ENCODE measurements at places on chromosomes 4 and X.

DNA sequence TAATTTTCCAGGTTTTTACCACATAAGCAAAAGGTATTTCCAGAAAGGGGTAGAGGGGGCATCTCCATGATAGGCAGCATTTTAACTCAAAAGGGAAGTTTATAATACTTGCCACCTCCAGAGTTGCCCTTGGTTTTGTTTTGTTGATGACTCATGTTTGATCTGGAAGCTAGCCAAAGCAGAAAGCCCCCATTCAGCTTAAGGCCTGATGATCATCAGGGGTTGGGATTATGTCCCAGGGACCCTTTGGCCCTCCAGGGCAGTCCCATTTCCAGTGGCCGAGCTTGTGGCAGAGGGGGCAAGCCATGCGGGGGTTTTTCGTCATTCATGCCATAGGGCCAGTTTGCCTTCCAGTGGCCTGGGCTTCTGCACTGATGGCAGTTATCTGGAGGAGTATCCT, 143.0 kb upstream of the PLAC1 start:
- DNase-seq = no peak

GRCh38 chr4:8133897-8134563, 24.6 kb downstream of the ABLIM2 start:
- no peak for DNase-seq

GRCh38 chr4:183337349-183337748, 15.1 kb upstream of the CLDN24 start:
- no peak for DNase-seq

DNA sequence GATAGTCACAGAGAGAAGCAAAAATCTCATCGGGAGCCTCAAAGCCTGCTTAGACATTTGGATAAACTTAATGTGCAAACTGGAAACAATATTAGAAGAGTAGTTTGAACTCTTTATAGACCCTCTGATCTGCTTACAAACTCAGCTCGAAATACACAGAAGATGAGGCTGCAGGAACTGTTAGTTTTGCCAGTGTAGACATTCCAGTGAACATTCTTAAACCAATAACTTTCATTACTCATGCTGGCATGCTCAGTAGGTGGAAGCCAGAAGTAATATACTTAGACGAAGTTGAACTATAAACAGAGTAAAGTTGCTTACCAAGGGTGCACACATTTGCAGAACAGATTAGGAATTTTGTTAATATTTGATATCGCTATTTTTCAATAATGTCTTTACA, 303.5 kb downstream of the ANKRD50 start:
- no peak for DNase-seq

- DNase-seq = no peak
Observed at GRCh38 chrX:57451426-57452020, 140.3 kb upstream of the ZXDB start.

DNA sequence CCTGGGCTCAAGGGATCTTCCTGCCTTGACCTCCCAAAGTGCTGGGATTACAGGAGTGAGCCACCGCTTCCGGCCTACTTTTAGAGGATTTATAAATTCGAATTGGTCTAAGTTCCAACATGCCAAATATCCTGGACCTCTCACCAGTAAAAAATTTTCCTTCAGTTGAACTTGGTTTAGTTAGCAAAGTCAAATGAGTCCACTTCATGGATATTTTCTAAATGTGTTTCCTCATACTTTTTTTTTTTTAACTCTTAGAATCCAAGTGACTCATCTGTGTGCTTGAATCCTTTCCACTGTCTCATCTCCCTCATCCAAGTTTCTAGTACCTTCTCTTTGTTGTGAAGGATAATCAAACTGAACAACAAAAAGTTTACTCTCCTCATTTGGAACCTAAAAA, 49.7 kb downstream of the RBM47 start:
- DNase-seq = no peak

DNA sequence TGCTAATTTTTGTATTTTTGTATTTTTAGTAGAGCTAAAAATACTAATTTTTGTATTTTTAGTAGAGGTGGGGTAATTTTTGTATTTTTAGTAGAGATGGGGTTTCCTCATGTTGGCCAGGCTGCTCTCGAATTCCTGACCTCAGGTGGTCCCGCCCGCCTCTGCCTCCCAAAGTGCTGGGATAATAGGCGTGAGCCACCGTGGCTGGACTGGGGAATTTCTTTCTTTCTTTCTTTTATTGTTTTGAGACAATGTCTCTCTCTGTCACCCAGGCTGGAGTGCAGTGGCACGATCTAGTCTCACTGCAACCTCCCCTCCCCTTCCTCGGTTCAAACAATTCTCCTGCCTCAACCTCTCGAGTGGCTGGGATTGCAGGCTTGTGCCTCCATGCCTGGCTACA, 83.0 kb downstream of the FAM193A start:
- DNase-seq = no peak

GRCh38 chr4:91359041-91360031, 944.4 kb upstream of the GRID2 start:
- DNase-seq = no peak

- no peak for DNase-seq
Observed at GRCh38 chr4:168919706-168920324, 90.2 kb downstream of the CBR4 start.

GRCh38 chr4:114365591-114365990, 233.0 kb upstream of the UGT8 start:
- DNase-seq = no peak

- no peak for DNase-seq
Observed at GRCh38 chr4:189767941-189768340, 172.7 kb upstream of the FRG1 start.

DNA sequence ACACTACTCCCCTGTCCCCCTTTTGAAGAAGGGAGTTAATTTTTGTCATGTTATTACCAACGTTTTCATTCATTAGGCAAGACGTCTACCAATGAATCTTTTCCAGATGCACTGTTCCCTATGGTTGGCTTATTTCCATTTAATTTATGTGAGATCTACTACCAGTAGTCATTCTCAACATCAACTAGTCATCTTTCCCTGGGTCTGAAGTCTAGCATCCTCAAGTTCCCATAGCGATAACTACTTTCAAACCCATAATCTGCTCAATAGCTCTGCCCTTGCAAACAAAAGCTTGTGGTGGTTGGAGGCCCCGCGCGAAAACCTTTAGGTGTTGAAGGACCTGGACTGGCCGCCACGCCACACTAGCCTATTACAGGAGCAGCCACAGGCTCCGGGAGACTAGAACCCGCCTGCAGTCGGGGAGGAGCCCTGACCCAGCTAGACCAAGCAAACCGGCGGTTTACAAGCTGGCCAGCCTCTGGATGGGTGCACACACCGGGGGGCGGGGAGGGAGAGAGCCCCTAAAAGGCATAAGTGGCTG, 746 bp downstream of the PPAT start:
- no peak for DNase-seq

- DNase-seq = no peak
Observed at GRCh38 chr4:156933633-156934258, 37.9 kb downstream of the PDGFC start.

- DNase-seq = no peak
Observed at GRCh38 chr4:78722878-78723277, 53.3 kb upstream of the BMP2K start.

DNA sequence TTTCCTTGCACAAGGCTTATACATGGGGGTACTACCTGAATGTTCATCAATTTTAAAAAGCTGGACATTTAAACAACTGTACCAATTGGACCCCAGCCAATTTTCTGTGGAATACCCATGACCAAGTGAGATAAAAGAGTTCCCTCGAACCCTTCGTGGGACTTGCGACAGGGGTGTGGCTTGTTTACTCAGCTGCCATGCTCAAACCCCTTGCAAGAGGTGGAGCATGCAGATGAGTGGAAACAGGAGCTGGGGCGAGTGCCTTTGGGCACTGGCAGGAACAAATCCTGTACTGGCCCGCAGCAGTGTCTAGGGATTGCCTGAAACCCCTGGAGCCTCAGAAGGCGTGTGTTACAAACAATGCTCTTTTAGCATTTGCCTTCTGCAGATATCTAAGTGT, 144.2 kb downstream of the PDHA2 start:
- no peak for DNase-seq

GRCh38 chr4:121077496-121077895, 5.2 kb upstream of the NDNF start:
- no peak for DNase-seq

DNA sequence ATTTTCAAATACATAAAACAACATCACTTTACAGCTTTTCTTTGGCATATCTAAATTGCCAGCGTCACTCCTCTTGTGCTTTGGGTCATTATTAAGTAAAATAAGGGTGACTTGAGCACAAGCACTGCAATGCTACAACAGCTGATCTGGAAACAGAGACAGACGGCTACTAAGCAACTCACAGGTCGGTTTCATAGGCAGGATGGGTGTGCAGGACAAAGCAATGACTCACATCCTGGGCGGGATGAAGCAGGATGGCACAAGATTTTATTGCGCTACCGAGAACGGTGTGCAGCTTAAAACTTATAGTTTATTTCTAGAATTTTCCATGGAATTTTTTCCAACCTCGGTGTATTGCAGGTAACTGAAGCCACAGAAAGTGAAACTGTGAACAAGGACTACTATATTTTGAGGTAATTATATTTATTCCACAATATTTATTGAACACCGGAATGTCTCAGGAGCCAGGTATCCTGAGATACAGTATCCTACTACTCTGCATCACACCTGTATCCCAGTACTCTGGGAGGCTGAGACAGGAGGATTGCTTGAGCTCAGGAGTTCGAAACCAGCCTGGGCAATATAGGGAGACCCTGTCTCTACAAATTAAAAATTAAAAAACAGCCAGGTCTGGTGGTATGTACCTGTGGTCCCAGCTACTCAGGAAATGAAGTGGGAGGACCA, 215.5 kb downstream of the APBB2 start:
- DNase-seq = no peak

- no peak for DNase-seq
Observed at GRCh38 chrX:96791559-96791958, 92.1 kb upstream of the RPA4 start.

- DNase-seq = no peak
Observed at GRCh38 chrX:16113978-16114565, 9.3 kb upstream of the GRPR start.

- no peak for DNase-seq
Observed at GRCh38 chr4:62549601-62550000, 1349.5 kb downstream of the ADGRL3 start.

GRCh38 chr4:124028182-124028581, 631.6 kb downstream of the SPRY1 start:
- DNase-seq = no peak

DNA sequence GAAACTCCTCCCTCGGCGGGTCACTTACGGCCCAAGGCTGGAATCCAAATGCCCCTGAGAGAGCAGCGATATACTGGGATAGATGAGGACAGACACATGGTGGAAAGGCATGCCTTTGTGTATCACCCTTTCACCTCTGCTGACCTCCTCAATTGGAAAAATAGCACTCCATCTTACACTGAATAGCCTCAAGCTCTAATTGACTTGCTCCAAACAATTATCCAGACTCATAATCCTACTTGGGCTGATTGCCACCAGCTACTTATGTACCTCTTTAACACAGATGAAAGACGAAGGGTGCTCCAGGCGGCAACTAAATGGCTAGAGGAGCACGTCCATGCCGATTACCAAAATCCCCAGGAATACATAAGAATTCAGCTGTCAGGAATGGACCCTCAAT, 1142.2 kb downstream of the ARAP2 start:
- DNase-seq = no peak

DNA sequence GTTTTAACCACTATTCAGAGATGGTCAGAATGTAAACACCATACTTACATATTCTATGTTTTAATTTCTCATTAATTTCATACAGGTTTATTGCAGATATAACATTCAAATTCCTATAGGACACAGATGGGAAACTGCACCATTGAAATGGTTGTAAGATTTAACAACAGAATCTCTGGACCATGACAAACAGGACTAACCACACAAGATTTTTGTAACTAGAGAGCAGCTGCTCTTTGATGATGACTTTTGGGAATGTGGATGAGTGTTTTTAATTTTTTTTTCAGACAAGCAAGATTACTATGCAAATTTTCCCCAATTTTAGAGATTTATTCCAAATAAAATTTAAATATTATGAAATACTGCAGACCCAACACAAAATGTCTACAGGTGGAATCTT, 610.2 kb downstream of the PCDH18 start:
- DNase-seq = no peak

DNA sequence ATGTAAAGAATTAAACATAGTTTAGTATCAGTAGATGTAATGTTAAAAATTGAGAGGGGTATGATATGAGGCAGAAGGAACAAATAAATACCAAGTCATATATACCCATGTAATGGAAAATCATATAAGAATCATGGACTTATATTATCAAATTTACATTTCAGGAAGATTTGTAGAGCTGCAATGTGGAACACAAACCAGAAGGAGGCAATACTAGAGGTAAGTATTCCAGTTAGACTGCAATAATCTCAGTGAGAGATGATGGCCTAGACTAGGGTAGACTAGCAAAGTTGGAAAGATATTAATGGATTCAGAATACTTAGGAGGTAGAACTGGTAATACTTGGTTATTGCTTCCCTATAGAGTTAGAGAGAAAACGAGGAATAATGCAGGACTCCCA, 603.0 kb upstream of the KLHL4 start:
- no peak for DNase-seq

GRCh38 chr4:25182937-25183336, 22.7 kb upstream of the SEPSECS start:
- no peak for DNase-seq

DNA sequence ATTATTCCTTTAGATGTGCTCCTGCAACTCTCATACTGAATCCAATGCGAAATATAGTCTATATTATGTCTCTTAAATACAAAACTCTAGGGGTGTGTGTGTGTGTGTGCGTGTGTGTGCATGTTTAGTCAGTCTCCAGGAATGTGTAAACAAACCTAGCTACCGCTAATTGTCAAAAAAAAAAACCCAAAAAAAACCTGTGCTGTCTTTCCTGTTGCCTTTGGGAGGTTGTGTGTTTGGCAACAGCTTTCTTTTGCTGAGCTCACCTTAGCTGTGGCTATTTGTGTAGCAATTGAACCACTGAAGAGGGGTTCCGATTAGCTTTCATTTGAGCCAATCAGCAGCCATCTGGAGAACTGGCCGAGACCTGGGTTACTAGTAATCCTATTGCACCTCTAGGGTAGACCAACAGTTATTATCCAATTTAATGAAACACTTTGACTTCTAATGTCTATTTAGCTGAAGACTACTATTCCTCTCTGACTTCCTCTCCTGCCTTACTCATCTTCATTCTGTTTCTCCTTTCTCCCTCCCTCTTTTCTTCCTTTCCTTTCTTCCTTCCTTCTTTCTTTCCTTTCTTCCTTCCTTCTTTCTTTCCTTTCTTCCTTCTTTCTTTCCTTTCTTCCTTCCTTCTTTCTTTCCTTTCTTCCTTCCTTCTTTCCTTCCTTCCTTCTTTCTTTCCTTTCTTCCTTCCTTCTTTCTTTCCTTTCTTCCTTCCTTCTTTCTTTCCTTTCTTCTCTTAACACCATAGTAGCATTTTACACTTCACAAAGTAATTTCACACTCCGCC, 471.1 kb downstream of the GBA3 start:
- DNase-seq = no peak

DNA sequence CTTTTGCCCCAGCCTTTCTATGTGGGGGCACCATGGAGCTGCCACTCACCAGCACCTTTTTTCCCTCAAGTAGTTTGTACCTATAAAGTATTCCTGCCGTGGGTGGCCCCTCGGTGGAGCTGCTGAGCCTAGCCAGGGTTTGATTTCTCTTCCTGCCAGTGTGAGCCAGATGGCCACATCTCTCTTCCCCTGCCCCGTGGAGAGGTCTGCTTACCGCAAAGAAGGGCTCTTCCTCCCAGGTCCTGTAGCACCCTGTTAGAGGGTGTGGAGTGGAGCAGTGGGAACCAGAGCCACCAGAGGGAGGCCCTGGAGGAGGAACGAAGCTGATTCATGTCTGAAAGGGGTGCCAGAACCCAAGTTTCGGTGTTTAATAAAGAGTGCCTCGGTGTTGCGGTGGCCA, 95.4 kb downstream of the PTTG2 start:
- DNase-seq = no peak
